Central memory CD4-positive, alpha-beta T cell (primary cell): ENCODE measurements at places on chromosomes 6 and 20.

GRCh38 chr20:17884307-17885003 is 84.1 kb downstream of the SNX5 start:
- no peak for DNase-seq

DNA sequence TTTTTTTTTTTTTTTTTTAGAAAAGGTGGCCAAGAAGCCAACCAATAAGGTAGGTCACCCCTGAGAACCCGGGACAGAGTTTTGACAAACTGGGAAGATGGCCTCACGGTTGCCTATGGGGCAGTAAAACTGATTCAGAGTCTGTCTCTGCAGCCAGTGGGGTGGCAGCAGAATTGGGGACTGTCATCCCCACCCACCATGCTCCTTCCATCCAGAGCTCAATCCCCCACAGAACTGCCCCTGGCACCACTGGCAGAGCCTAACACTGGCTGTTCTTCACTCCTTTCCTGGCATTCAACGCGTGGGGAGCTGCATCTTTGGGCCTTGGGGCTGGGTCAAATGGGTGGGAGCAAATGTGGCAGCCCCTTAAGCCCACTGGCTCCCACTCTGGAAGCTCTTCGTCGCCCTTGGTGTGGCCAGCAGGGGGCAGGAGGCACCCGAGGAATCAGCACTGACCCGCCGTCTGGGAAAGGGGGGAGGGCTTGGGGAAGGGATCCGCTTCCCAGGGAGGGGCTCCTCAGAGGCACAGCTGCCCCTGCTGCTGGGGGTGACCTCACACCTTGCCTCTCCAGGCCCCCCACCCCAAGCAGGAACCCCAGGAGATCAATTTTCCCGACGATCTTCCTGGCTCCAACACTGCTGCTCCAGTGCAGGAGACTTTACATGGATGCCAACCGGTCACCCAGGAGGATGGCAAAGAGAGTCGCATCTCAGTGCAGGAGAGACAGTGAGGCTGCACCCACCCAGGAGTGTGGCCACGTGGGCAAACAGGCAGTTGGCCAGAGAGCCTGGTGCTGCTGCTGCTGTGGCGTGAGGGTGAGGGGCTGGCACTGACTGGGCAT is 10.4 kb downstream of the CD40 start:
- no peak for DNase-seq

- DNase-seq, result no peak
These were observed 21.7 kb downstream of the MAP1LC3A start for GRCh38 chr20:34579979-34580940.

- DNase-seq, result no peak
These were observed 3.1 kb downstream of the PYGB start for GRCh38 chr20:25251019-25251418.

DNA sequence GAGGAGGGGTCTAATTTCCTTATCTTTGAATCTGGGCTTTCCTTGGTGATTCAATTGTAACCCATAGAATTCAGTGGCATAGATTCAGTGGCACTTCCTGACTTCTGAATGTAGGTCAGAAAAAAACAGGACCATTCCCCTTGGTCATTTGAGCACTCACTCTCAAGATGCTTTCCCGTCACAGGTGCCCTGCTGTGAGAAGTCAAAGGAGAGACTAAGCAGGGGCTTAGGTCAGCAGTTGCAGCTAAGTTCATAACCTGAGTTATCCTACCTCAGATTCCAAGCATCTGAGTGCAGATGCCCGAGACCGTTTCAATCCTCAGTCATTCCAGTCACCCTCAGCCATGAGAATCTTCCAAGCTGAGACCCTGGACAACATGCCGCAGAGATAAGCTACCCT is 506.6 kb downstream of the FRK start:
- DNase-seq, result no peak

- DNase-seq, result no peak
These were observed 37.0 kb downstream of the SHLD1 start for GRCh38 chr20:5786930-5787795.

- no peak for DNase-seq
These were observed 5.6 kb upstream of the PHACTR3 start for GRCh38 chr20:59598625-59599310.

DNA sequence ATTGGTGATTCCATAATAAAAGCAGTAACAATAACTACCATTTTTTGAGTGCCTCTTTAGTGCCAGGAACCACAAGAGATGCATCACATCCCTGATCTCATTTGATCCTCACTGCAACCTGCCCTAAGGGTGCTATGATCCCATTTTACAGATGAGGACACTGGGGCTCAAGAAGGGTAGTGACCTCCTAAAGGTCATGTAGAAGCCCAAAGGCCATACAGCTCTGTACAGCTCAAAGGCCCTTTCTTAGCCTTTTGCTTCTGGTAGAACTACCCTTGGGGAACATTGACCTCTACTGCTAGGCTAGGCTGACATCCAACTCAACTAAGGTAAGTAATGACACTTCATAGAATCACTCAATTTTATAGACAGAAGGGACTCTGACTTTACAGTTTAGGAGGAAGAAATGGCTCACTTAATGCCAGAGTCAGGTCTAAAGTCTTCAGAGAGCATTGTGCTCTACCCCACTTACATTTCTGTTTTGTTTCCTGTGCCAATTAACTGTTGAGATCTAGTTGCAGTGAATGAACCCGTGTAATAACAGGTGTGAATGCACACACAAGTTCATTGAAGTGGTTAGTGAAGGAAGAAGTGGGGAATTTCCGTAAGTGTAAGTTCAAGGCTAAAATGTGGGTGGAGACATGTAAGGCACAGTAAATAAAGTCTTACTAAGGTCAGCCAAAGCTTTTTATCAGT is 10.7 kb downstream of the SLC9A8 start:
- peak; percentile 74 for DNase-seq

- DNase-seq, result no peak
These were observed 152.3 kb upstream of the SCGN start for GRCh38 chr6:25499615-25500235.

GRCh38 chr6:135043846-135044245 is 10.8 kb downstream of the HBS1L start:
- no peak for DNase-seq

DNA sequence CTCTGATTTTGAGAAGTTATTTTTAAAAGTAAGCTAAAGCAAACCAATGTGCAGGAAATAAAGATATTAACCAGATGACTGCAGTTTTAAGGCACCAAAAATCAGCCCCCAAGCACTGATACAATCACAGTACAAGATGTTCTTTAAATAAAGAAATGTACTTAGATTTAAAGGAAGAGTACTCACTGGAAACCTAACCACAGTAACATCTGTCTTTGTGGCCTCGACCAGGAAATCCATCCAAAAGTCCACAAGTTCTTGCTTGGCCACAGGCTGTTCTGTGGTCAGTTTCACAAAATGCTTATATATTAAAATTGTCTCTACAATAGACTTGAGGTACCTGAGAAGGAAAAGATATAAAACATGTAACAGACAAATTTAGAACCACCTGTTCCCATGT is 105.9 kb upstream of the MAP7 start:
- no peak for DNase-seq

- no peak for DNase-seq
These were observed 7.8 kb upstream of the TPX2 start for GRCh38 chr20:31731321-31731717.

DNA sequence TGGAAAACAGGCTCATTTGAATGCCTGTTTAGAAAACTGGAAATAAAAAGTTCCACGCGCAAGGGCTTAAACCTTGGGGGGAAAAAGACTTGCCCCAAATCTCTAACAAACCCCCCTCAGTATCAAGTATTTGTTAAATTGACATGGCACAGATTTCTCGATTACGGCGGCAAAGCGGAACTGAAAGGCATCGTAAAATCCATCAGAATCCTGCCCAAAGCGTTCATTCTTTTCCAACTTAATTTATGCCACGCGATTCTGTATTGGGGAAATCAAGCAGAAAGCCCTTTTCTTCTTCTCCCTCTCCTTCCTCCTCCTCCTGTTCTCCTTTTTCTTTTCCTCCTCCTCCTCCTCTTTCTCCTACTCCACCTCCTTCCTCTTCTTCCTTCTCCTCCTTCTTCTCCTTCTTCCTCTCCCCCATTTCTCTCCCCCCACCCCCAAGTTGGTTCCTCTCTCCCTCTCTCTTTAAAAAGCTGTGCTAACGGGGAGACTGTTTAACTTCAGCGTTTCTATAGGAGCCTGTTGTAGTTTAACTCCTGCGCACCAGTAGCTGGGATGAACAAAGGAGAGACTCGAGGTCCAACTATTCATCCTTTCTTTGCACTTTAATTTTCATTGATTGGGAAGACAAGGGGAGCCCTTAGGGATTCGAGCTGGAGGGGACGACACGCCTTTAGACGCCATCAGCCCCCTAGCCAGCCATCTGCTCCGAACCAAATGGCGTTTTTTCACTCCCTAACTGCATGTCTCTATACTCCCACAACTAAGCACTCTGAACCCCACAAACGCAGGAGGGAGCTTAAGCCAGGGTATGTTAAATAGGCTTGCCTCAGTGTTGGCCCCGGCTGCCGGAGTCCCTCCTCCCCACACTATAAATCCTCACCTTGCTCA is 2.7 kb upstream of the DLL1 start:
- no peak for DNase-seq

- DNase-seq, result no peak
These were observed 33.9 kb upstream of the TXLNB start for GRCh38 chr6:139325686-139326085.

GRCh38 chr6:37691904-37692806 is 5.5 kb downstream of the MDGA1 start:
- peak; percentile 65 for DNase-seq

DNA sequence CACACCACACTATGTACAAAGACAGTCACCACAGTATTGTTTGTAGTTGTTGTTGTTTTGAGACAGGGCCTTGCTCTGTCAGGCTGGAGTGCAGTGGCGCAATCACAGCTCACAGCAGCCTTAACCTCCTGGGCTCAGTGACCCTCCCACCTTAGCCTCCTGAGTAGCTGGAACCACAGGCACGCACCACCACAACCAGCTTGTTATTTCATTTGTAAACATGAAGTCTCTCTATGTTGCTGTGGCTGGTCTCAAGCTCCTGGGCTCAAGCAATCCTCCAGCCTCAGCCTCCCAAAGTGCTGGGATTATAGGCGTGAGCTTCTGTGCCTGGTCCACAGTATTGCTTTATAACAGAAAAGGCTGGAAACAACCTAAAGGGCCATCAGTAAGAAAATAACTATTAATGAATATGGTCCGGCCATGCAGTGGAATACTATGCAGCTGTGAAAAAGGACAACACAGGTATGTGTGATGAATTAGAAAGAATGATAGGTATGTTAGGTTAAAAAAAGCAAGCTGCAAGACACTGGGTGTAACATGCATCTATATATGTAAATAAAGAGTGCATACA is 30.0 kb upstream of the PTGIS start:
- no peak for DNase-seq

GRCh38 chr20:35283441-35284266 is 918 bp downstream of the EIF6 start:
- no peak for DNase-seq

DNA sequence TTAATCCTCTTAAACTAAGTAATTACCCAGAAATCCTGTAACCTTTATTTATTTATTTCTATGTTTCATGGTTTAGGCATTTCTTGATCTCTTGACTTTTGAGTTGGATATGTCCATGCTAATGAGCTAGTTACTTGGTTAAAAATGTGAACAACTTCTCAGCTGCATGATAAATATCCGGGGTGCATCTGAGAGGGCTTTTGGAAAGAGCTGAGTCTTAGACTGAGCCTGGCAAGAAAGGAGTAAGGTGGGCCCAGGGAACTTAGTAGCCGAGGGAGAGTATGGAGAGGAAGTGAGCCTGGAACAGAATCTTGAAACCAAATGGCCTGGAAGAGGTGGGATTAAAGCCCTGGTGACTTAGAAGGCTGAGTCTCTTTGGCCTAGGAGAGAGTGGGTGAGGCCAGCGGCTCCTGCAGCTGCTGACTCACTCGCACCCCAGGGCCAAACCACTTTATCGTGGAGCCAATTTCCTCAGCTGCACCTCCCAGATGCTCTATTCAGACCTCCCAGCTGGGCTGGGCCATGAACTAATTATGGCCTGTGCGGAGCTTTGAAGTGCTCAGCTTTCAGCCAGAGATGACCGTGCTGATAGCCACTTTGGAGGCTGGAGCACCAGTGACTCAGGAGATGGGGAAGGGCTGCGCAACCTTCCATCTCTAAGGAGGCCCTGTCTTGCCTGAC is 19.1 kb downstream of the TGM3 start:
- no peak for DNase-seq

GRCh38 chr20:62786157-62786556 is 10.1 kb upstream of the MRGBP start:
- no peak for DNase-seq

GRCh38 chr20:58989196-58989595 is 8.1 kb downstream of the NELFCD start:
- no peak for DNase-seq

- no peak for DNase-seq
These were observed 35.2 kb downstream of the PHACTR1 start for GRCh38 chr6:12751694-12752325.

DNA sequence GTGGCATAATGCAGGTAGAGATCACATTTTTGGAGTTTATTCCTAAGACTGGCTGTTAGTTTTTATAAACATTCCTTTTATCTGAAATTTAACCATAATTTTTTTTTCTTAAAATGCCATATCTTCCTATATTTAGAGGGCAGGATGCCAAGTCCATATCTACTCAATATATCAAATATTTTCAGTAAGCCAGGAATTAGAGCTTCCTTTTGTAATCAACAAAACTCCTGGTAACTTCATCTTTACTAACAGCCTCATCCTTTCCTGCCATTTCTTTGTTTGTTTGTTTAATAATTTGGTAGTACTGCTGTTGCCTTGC is 136.3 kb downstream of the OLIG3 start:
- DNase-seq, result no peak

- no peak for DNase-seq
These were observed 19.8 kb upstream of the RGS17 start for GRCh38 chr6:153150752-153151440.

DNA sequence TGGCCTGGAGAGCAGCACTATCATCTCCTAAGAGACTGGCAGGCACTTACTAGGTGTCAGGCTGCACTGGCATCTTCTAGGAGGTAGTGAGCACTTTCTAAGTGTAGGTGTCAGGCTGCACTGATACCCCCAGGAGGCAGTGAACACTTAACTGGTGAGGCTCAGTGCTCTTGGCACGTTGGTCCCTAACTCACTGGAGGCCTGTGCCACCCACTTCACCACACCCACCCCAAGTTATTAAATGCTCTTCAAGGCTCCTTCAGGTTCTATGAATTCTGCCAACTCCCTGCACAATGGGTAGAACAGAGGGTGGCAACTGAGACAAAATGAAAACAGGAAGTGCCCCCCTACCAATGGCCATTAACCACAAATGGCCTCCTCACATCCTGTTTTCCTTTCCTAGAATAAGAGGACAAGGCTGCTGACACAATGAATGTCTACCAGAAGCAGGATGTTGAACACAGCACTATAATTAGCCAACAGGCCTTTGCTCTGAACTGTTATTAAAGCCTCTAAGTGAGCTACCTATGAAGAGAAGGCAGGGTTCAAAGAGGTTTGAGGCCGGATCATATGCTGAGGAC is 29.4 kb downstream of the NCOA5 start:
- peak; percentile 2 for DNase-seq

- no peak for DNase-seq
These were observed 82.2 kb upstream of the SLC2A12 start for GRCh38 chr6:134134654-134135053.

- DNase-seq, result no peak
These were observed 239.8 kb downstream of the TBX18 start for GRCh38 chr6:84524636-84525035.
